ENCODE measurements at places on chromosomes 4 and X.

- no peak for DNase-seq
Observed at GRCh38 chr4:133452678-133453077, 303.6 kb downstream of the PCDH10 start.

DNA sequence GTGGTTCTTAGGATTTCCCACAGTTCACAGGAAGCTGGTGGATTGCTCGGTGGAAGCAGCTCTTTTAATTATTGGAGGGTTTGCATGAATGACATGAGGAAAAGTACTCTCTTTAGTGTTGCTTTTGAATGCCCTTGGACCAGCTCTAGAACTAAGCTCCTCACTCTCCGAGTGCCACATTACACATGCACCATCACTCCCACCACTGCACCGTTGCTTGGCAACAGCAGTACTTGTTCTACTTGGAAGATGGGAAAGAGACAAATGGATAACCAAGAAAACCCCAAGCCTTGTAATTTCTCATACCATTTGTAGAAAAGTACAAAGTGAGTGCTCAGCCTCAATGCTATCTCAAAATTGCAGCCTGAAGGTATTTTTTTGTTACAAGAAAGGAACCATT is 620.2 kb upstream of the BOD1L1 start:
- DNase-seq = no peak

DNA sequence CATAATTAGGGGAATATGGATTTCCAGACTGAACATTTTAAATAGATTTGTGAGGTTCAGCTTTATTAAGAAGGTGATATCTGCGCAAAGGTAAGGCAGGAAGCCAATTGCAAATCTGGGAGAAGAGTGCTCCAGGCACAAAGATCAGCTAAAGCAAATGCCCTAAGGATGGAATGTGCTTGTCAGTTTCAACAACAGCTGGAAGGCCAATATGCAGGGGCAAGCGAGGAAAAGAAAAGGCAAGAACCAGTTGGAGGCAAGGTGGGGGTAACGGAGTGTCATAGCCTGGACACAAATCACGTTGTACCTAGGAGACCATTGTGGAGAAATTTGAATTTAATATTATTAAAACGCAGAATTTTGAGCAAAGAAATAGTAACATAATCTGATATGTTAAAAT is 1710.3 kb upstream of the PCDH7 start:
- DNase-seq = no peak

- DNase-seq = no peak
Observed at GRCh38 chrX:129690435-129690834, 35.7 kb upstream of the APLN start.

DNA sequence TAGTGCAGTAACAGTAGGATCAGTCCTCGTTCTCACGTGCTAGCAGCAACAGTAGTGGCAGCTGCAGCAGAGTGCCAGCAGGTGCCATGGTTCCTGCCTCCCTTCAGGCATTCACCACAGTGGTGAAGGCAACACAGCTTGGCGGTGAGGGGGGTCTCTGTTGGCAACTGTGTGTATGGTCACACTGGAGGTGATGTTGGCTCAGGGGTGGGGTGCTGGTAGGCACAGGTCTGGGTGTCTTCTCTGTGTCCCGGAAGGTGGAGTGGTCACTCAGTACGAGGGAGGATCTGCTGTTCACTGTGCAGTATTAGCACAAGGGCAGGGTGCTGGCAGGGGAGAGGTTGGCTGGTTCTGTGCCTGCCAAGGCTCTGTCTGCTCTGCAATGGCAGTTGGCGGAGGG is 671.8 kb downstream of the CCSER1 start:
- DNase-seq = no peak

- DNase-seq = no peak
Observed at GRCh38 chr4:153469031-153469430, 2.9 kb downstream of the TMEM131L start.
